SHP77 (cell line): ENCODE measurements at places on chromosomes 11 and 22.

DNA sequence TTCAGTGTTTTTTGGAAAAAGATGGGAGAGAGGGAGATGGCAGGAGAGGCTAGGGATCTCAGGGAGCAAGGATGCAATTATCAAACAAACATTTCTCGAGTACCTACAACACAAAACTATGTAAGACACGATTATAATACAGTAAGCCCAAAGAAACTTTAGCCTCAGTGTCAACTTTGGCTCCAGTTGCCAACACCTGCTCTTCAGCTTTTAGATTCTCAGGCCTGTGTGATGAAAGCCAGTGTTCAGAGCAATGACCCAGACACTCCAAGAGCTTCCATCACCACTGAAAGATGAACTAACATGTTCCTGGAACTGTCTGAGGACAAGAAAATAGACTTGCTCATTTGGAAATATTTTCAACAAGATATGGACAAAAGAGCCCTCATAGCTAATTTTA, 31.4 kb upstream of the CEP295 start:
- DNase-seq, result no peak

DNA sequence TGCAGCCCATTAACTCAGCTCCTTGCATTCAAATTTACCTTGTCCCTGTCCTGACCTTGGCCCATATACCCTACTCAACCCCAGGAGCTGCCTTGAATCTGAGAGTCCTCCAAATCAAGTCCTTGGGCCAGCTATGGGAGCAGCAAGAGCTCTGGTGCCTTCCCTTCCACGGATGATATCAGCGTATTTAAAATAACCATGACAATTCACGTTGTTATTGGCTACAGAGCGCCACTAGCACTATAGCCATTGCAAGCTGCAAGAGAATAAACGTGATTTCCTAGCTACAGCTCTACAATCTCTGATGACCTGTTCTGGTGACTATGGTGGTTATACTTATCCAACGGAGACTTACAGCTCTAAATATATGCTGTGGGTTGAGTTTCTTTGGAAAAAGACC, 357.8 kb downstream of the LARGE1 start:
- DNase-seq, result no peak

GRCh38 chr11:17014321-17014832, at the start of gene PLEKHA7:
PLEKHA7 (minus strand) TSS chr11:17014414; CDS start chr11:17014401, 13 bp downstream.
- DNase-seq, result no peak

DNA sequence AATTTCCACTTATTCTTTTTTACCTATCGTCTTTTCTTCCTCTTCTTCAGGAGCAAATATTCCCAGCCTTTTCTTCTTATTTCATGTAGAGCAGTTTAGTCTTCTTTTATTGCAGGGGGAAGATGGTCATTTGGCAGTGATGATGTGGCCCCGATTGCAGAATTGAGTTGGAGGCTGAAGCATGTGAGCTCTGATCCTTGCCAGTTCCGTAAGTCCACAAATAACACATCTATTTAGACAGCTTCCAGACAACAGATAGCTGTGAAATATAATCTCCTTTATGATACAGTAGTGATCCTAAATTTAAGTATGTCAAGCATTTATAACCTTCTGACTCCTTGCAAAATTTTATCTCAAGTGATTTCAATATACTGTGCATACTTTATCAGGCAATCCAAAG, 27.5 kb downstream of the REXO2 start:
- no peak for DNase-seq

DNA sequence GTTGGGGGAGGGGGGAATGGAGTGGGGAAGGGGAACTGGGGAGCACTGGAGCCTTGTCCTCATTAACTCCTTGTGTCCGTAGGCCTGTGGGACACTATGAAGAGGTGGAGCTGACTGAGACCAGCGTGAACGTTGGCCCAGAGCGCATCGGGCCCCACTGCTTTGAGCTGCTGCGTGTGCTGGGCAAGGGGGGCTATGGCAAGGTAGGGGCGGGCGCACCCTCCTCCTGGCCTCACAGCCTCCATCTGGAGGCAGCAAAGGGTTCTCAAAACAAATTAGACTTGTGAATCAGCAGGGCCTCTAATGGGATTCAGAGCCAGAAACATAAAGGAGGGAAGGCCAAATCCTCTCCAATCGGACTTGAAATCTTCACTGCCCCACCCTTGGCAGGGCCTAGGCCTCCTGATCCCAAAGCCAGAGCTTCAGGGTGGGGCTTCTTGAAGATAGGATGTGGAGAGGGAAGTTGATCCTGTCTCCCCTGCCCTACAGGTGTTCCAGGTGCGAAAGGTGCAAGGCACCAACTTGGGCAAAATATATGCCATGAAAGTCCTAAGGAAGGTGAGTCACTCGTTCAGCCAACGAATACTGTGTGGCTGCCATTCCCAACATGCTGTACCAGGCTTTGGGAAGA, 859 bp downstream of the RPS6KB2 start:
- no peak for DNase-seq

GRCh38 chr11:10758957-10759356, 7.9 kb downstream of the CTR9 start:
- no peak for DNase-seq
